Stimulated activated CD4-positive, alpha-beta T cell treated with anti-CD3 and anti-CD28 coated beads, Interleukin-2, amount 100 ng/mL, for 4 hours (primary cell): ENCODE measurements at places on chromosomes 16 and 17.

DNA sequence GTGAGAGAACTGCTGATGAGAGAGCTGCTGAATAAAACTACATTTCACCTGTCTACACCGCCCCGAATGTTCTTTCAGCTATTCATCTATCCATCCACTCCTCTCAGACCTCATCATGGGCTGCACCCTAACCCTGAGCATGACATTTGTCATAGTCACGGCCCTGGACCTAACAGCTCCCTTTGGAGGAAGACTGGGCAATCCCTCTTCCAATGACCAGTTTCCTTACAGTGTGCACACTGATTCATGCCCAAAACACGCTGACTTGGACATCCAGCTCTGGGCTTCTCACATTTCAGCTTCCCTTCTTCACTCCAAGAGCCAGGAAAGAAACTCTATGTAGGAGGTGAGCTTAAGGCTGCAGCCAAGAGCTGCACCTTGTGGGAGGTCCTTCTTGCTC is 41.8 kb upstream of the ARL4D start:
- no peak for DNase-seq

GRCh38 chr17:33521784-33522183 is 228.7 kb upstream of the ASIC2 start:
- DNase-seq = no peak

DNA sequence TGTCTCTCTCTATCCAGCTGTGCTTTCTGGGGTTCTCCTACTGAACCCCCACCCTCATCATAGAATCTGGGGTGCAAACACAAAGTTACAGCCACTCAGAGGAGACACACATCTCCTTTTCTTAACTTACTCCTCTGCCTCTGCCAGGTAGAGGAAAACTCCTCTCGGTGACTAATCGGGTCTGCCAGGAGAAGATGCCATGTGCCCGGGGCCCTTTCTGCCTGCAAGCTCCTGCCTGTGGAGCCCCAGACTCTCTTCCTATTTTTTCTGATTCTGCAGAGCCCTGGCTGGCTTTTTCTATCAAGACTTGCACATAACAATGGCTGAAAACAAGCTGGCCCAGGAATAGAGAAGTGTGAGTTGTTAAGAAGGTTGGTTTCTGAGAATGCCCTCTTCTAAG is 10.4 kb downstream of the SLC6A4 start:
- no peak for DNase-seq

- no peak for DNase-seq
Observed at GRCh38 chr16:86200722-86201121, 301.8 kb downstream of the IRF8 start.

DNA sequence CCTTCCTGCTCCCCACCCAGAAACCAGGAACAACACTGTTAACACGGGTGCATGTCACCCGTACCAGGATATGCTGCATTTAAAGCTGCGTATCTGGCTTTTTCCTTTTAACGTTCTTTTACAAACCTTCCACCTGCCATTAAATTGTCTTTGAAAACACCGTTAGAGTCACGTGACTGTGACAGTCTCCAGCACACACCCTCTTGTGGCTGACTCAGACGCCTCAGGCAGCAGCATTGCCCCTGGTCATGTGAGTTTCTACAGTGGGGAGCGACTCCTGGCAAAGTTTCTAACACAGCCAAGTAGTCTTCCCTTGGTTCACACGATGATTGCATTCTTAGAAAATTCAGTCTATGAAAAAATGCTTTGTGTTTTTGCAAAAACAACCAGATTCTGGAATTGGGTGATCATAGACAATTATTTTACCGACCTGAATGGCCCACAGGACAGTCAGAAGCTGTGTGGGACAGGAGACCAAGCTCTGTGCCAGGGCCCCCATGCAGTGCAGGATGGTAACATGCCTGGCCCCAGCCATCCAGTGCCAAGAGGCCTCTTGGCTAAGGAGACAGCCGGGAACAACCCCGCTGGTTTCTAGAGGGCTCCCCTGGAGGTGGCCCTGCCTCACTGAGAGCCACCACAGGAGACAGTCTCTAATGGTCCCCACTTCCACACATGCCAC is 199.1 kb downstream of the KATNIP start:
- DNase-seq = peak; percentile 9

DNA sequence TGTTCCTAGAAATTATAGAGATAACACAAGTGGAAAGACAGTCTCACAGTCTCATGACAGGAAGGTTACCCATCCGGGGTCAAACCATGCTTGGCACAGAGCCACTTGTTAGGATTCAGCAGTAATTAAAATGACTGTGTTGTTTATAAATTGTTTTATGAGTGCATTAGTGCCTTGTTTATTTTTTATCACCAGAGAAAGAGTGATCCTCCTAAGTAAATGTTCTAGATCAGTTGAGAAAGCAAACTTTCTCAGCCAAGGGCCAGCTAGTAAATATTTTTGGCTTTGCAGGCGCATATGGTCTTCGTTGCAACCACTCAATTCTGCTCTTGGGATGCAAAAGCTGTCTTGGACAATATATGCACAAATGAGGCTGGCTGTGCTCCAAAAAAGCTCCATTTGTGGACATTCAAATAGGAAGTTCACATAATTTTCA is 253.9 kb upstream of the CACNG5 start:
- no peak for DNase-seq

- DNase-seq = peak; percentile 46
Observed at GRCh38 chr17:1108765-1109605, 70.8 kb downstream of the ABR start.

GRCh38 chr17:72922219-72922618 is 170.3 kb downstream of the SLC39A11 start:
- no peak for DNase-seq

DNA sequence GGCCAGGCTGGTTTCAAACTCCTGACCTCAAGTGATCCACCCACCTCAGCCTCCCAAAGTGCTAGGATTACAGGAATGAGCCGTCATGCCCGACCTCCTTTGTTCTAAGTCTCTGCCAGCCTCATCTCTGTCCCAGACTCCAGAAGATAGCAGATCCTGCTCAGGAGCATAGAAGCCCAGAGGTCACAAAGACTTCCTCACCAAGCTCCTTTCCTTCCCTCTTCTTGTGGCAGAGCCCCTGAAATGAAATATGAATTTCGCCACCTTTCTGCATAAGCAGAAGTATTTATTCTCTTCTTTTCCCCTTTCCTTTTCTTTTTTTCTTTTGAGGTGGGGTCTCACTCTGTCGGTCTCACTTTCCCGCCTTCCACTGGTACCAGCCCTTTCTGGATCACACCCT is 11.5 kb upstream of the PIPOX start:
- DNase-seq = no peak

- no peak for DNase-seq
Observed at GRCh38 chr17:8447799-8448198, 12.1 kb downstream of the NDEL1 start.

- DNase-seq = no peak
Observed at GRCh38 chr16:85998171-85998867, 99.4 kb downstream of the IRF8 start.

- no peak for DNase-seq
Observed at GRCh38 chr16:21598206-21598605, 1.2 kb upstream of the METTL9 start.

DNA sequence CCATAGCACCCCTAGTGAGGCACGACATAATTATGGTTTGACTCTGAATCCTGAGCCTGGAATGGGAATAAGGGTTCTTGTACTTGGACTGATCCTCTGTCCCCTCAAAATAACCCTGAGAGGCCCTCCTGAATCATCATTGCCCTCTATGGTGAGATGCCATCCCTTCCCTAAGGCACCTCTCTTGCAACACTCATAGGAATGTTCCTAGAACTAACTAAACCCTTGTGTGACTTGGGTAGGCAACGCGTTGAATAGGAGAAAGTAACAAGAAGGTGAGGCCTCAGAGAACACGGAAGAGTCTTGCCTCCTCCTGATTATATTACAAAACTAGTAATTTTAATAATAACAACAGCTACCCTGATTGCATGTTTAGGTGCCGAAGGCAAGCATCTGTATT is 189.1 kb upstream of the ANKFN1 start:
- DNase-seq = no peak

- no peak for DNase-seq
Observed at GRCh38 chr16:53631236-53632025, 72.2 kb downstream of the RPGRIP1L start.

DNA sequence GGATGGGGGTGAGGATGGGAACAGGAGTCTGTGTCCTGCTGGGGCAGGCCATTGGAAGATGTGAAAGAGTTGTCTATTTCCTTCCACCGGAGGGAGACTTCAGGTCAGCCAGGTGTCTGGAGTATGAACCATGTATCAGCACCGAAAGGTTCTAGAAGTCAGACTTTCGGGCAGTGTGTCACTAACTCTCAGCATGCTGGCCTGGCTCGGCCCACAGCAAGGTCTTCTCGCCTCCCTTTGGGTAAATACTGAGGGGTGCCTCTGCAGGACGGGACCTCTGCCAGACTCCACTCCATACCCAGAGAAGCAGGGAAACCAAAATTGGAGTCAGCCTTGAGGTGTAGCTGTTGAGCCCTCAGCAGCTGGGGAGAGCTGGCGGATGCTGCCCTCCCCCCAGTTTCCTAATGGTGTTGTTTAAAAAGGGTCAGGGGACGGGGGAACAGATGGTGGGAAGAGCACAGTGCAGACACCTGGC is 507 bp downstream of the CIITA start:
- no peak for DNase-seq

GRCh38 chr16:89444728-89445127 is 45.6 kb downstream of the ANKRD11 start:
- DNase-seq = no peak

DNA sequence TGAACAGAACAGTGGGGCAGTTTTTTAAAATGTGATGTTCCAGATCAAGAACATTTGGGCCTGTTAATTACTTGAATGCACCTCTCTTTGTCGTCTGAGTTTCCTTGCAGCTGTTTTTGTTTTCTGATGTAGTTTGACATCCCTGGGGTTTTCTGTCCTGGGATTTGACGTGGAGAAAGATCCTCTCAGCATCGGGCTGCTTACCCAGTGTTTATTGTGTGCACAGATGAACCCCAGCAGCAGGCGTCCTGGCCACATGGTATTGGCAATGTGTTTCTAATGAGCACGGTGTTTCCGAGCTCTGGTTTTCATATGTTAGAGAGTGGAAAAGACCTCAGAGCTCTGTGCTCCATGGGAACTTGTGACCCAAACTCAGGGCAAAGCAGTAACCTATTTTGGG is 191.1 kb upstream of the IRX3 start:
- DNase-seq = no peak

- DNase-seq = no peak
Observed at GRCh38 chr16:67932462-67932840, 789 bp upstream of the CTRL start.

DNA sequence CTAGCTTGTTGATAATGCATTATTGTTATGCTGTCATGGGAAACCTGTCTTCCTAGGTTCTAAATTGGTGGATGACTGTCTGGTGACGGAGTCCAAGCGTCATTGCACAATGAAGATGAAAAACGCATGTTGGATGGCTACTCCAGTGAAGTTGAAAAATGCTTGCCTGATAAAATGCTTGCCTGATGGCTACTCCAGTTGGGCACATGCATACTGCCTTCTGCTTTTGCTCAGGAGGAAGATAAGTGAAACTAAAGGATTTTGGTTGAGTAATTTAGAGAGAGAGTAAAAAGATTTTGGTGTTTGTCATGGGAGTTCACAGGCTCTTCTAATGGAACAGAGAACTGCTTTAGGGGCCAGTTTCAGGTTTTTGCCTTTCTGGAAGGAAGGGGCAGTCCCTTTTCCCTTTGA is 118.6 kb downstream of the PRKCA start:
- DNase-seq = no peak

DNA sequence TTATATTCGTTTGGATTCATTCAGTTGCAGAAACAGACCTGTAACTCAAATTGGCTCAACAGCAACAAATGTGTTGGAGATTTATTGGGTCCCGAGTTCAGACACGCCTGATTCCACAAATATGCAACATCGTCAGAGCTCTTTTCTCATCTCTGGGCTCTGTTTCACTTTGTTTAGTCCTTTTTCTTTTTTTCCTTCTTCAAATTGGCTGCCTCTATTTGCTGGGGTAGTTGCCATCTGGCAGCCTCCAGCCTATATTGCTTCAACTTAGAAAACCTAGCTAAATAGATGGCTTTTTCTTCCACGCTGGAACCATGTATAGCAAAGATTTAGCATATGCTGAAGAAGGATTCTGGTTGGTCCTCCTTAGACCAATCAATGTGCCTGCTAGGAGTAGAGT is 398.5 kb downstream of the RBFOX1 start:
- DNase-seq = no peak

DNA sequence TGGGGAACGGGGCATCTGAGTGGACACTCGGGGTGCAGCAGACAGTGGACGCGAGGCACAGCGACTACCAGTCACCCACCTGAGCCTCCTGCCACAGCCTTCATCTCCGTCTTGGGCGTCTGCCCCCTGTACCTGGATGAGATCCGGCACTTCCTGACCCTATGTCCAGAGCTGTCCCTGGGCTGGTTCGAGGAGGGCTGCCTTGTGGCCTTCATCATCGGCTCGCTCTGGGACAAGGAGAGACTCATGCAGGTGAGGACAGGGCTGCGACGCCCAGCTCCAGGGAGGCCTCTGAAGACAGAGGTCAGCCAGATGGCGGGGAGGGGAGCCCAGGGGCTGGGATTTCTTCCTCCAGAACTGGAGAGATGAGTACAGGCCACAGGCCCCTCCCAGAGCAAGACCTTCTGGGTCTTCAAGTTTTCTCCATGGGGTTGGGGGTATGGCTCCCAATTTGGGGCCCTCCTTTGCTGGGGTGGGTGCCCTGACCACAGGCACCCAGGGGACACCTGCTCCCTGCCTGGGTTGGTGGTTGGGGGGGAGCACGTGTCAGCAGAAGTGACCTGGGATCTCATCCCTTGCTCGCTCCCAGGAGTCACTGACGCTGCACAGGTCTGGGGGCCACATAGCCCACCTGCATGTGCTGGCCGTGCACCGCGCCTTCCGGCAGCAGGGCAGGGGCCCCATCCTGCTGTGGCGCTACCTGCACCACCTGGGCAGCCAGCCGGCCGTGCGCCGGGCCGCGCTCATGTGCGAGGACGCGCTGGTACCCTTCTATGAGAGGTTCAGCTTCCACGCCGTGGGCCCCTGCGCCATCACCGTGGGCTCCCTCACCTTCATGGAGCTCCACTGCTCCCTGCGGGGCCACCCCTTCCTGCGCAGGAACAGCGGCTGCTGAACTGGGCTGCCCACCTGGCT is 1.9 kb downstream of the AANAT start:
- DNase-seq = no peak

GRCh38 chr17:4482338-4483011 is 16.2 kb upstream of the SPNS2 start:
- no peak for DNase-seq

GRCh38 chr17:41676058-41676419 is 12.6 kb upstream of the EIF1 start:
- DNase-seq = no peak

DNA sequence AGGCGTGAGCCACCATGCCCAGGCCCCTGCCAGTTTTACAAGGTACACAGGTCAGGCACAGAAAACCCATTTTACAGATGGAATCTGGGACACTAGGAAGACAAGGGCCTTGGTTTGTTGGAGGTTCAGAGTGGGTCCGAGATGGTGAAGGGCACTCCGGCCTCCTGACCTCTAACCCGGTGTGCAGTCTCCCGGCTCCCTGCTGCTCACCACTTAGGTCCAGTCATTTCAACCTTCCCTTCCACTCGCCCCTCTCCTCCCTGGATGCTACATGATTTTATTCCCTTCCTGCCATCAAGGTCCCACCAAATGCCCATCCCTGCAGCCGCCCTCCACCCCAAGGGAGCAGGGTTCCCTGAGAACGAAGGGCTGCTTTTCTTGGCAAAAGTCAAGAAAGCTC is 8.7 kb downstream of the ITGAX start:
- no peak for DNase-seq
